ENCODE measurements at places on chromosomes 16 and 17. TPM values are rescaled to one million over a fixed set of nuclear protein-coding genes. Genes with fewer than 3 reads are reported as not detected.
A peak's percentile ranks its signal among the peaks of the same experiment; 100 is the strongest.

Gene PNMT
- 2.0 TPM for total RNA-seq

Gene RANBP10
- 19.6 TPM for total RNA-seq

Gene CDH1
- total RNA-seq: 667 TPM

Gene NOD2
- 2.4 TPM for total RNA-seq

Gene CMTM1
- total RNA-seq: 4.8 TPM

Gene ADAMTS18
- total RNA-seq: 0.20 TPM

Gene HCRT
- total RNA-seq: not detected

Gene MPP3
- 1.8 TPM for total RNA-seq

Gene BEAN1
- not detected for total RNA-seq

Gene ARHGAP23
- total RNA-seq: 6.1 TPM

Gene HSD11B2
- 322 TPM for total RNA-seq

Gene GCGR
- 0.98 TPM for total RNA-seq

- DNase-seq: no peak
These were observed 110.5 kb upstream of the CORO6 start for GRCh38 chr17:29733166-29733565.

GRCh38 chr17:61414141-61414935 is 14.7 kb downstream of the TBX2 start:
- peak; percentile 49 for DNase-seq

DNA sequence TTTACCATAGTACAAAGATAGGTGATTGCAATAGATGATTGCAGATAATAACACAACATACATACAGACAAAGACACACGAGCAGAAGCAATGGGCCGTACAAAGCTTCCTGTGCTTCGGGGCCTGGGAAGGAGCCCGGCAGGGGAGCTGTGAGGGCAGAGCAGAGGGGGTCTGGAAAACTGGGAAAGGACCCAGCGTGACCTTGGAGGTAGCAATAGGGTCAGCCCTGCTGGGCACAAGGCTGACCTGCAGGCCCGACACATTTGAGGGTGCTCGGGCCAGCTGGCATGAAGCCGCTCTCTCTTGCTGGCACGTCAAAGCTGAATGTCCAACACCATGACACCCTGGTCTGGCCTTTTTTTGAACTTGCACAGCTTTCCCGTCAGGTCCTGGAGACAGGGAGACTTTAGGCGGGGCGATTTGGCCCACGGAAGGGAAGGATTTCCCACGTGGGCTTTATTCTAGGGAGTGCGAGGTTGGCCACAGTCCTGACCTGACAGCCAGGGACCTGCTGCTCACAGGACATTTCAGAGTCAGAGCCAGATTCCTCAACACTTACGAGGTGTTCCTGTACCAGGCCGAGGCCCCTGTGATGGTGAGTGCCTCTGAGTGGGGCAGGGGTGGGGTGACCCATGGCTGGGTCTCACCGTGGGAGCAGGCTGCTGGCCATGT is 83.2 kb downstream of the NTN1 start:
- no peak for DNase-seq

DNA sequence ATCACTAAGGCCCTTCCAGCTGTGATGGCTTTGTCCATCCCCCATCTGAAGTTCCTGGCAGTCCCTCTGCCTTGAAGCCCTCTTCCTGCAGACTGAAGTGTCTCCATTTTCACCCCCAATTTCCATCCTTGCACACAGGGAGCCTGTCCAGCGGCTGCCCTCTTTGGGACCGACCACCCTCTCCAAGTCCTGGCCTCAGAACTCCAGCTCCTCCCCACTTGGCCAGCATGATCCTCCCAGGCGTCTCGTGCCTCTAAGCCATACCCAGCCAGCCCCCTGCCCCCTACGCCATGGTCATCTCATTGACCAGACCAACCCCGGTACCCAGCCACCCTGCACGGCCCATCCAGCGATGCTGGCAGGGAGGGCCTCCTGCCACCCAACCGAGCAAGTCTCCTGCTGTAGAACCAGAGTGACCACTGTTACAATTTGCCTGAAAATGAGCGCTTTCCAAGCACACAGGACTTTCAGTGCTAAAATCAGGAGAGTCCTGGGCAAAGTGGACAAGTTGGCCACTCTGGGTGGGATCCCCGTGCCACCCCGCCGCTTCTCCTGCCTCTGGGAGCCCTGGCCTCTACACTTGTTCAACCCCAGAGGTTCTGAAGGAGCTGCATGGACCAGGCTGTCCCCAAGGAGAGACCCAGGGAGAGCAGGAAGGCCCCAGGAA is 362.0 kb downstream of the SEC14L1 start:
- no peak for DNase-seq

DNA sequence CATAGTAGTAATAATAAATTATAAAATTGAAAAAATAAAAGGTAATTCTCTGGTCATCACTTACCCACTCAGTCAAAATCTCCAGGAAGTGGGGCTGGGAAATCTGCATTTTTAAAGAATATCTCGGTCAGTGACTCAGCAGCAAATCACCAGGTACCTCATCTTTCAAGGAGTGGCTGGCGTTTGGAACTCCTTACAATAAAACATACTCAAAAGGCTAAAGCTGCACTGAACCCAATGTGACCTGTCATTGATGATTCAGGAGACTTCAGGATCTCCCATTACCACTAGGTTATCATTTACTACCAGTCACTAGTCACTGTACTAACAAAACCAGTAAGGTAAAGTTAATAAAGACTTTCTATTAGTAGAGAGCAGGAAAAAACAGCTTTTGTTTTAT is 21.5 kb upstream of the RFFL start:
- no peak for DNase-seq

DNA sequence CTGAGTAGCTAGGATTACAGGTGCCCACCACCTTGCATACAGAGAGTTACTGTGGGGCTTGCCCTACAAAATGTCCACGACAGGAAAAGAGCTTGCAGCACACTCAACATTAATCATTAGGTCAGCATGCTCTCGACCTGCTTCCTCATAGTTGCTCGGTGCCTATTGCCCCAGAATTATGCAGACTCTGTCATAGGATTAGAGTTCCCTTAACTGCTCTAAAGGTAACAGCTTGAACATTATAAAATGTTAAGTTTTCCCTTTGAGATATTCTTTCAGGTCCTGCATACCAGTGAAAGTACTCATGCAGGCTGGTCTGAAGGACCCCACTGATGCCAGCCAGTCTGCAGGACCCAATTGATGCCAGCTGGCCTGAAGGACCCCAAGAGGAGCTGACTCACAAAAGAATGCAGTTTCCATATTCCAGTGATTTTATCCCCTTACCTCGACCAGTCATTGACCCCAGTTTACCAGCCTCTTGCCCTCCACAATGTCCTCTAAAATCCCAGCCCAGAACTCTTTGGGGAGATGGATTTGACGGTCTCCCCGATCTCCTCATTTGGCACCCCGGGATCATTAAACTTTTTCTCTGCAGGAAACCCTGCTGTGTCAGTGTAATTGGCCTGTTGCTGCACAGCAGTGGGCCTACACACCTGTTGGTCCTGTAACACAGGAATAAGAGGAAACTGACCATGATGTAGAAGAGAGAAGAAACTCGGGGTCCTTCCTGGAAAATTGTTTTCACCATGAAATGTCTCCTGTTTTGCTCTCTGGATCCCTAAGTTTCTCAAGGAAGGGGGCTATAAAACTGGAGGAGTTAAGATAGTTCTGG is 10.6 kb downstream of the ICAM2 start:
- DNase-seq: no peak

DNA sequence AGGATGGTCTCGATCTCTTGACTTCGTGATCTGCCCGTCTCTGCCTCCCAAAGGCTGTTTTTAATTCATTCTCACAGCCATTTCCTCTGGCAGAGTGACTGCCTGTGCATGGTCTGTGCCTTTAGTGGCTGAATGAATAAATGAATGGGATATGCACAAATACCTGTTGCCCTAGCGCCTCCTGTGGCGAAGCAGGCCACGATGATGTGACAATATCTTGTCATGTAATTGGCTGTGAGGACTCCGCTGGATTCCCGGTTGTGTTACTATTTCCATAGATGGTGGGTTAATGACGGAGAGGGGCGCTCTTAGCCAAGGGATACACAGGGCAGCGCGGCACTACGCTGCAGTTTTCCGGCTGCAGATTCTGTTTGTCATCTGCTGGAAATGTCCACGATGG is 26.8 kb upstream of the ENDOV start:
- DNase-seq: no peak

DNA sequence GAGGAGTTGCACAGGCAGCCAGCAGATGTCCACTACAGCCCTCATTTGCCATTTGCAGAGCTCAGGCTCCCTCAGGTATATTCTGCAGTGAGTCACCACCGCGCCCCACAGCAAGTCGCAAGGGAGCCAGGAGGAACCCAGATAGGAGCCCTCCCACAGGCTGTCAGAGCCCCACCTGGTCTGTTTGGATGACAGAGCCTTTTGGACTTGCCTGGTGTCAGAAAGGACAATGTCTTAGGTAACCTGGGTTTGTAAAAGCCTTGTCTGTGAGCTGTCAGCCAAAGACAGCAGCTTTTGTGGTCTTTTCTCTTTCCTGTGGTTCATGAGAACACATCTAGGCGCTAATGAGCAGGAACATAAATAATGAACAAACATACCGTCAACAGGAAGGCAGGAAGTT is 70.9 kb downstream of the GNAO1 start:
- no peak for DNase-seq

- DNase-seq: no peak
These were observed 3.0 kb upstream of the MLYCD start for GRCh38 chr16:83895942-83896341.

DNA sequence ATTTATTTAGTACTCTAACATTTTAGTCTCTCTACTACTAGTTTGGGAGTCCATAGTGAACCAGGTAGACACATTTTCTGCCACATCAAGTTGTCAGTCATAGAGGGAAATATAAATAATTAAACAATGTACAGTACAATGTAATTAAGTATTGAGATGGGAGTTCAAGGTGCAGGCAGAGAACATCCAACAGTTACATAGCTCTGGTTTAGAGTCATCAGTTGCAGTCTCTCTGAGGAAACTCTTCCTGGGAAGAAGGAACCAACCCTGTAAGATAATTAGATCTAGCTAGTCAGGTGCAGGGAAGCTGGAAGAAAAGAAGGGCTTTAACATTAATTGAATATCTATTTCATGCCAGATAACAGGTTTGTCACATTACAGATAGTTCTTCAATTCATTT is 457.9 kb upstream of the DYNLRB2 start:
- no peak for DNase-seq

DNA sequence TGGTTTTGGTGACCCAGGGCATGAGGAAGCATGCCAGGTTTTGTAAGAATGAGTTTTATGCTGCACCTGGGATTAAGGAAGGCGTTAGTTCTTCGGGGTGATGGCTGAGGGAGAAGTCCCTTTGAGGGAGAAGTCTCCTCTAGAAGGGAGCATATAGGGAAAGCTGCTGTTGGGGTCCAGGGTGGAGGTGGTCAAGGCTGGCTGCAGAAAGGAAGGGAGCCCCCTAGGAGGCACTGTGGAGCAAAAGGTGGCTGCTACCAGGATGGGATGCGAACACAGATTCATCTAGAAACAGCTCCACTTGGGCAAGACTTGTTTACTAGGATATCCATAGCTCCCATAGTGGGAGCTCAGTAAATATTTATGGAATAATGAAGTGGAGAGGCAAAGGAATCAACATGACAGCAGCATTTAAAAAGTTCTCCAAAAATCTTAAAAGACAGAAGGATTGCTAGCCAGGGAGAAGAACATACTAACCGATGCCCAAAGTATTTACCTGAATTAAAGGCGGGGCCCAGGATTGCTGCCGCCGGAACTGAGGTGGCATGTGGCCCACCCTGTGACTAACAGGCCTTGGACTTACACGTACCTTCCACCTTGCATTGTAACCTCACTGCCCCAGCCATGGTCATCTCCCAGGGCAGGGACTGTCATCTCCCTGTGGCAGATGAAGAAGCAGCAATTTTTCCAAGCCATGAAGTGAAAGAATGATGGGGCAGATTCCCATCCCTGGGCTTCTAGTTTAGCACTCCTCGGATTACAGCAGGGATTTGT is 7.1 kb upstream of the LPCAT2 start:
- DNase-seq: no peak

GRCh38 chr17:2940352-2940751 is 123.1 kb downstream of the OR1D5 start:
- no peak for DNase-seq

DNA sequence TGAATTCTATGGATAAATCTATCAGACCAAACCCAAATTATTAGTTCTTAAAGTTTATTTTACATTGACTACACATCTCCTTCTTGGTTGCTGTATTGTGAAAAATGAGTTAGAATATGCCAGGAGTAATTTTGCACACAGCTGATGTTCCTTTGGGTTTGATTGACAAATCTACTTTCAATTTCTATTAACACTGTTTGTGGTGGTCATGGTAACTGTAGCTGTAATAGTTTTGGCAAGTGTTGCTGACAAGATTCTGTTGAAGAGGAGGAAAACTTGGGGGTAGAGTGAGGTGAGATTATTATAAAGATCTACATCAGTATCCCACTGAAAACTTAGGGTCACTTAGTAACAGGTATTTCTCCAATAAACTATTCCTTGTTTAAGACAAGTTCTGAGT is 30.3 kb downstream of the MRTFB start:
- DNase-seq: no peak

- no peak for DNase-seq
These were observed 115.4 kb upstream of the CACNG3 start for GRCh38 chr16:24140730-24141129.

DNA sequence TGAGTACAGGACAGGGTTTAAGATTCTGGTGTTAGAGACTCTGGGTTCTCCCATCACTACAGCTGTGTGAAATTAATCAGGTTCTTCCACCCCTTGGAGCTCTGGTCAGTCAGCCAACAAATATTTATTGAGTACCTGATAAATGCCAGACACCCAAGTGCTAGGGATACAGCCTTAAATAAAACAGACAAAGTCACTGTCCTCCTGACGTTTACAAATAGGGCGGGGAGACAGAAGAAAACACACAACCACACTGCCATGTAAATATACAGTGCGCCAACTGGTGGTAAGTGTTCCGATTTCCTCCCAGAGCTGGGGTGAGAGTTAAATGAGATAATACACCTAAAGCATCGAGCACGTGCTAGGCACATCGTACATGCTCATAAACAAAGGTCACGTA is 121.0 kb downstream of the COPRS start:
- no peak for DNase-seq

DNA sequence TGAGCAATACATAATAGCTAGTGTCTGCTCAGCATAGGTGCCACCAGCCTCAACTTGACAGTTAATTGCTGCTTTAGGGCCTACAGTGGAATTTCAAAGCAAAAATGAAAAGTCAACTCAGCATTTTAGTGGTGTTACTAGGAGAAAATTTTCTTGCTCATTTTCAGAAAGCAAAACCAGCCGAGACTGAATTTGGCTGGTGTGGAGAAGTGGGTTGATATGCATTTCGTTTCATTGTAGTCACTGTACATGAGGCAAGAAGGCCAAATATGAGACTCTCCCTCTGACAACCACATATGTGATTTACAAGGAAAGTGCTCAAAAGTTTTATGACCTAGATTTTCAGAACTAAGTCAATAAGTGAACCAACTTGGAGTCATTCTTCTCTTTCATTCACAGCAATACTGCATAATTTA is 54.0 kb downstream of the DUSP14 start:
- no peak for DNase-seq

GRCh38 chr16:53518550-53519416 is 15.8 kb upstream of the AKTIP start:
- peak; percentile 62 for DNase-seq

DNA sequence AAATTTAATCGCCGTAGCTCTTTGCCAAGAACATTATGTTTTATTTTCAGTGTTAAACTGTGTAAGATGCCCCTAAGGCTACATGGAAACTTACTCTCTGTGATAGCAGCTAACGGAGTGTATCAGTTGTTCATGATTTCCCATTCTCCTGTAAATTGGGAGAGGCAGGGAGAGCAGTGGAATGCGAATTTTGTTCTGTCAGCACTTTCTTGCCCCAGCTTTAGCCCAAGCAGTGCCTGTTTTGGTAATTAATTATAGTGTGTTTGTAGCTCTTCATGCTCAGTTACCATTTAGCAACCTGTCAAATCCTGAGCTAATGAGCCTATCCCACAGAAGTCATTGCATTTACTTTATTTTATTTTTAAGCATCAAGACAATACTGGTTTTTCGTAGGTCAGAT is 475.1 kb upstream of the RBFOX1 start:
- DNase-seq: no peak

Data from mucosa of descending colon (tissue), 3 donors.